Anterior cingulate cortex (tissue), 58 donors: ENCODE measurements at places on chromosomes 1 and 21.

DNA sequence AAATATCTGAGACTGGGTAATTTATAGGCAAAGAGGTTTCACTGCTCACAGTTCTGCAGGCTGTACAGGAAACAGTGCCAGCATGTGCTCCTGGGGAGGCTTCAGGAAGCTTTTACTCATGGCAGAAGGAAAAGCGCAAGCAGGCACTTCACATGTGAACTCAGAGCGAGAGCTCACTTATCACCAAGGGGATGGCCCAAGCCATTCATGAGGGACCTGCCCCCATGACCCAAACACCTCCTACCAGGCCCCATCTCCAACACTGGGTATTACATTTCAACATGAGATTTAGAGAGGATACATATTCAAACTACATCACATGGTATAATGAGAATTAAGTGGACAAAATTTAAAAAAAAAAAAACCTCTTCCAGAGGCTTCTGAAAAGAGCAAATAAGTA is 13.7 kb downstream of the WASF2 start:
- DNase-seq: no peak

DNA sequence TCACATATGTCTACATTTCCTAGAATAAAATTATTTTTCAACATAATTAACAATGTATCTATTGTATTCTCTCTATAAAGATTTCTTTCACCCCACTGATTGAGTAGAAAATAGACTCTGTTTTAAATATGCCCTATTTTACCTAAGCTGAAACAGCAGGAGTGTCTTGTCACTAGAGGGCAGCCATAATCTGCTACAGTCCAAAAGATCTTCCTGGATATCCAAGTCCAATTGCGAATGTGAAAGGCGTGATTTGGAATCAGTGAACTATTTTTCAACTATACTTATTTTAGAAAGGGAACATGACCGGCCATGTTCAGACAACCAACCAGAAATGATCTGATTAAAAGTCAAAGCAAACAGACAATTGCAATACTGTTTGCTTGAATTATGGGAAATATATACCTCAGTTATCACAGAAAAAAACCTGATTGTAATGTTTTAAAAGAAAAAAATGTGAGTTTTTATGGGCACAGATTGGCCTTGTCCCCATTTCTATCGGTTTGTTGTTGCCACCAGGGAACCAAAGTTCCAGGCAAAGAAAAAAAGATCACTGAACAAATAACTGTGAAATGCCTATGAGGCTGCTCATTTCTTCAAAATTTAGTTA is 1211.0 kb upstream of the ADGRL4 start:
- DNase-seq: no peak

- DNase-seq: no peak
Observed at GRCh38 chr1:207847116-207847515, 63.8 kb downstream of the CD34 start.

GRCh38 chr1:117371441-117372151 is 4.3 kb downstream of the MAN1A2 start:
- no peak for DNase-seq

DNA sequence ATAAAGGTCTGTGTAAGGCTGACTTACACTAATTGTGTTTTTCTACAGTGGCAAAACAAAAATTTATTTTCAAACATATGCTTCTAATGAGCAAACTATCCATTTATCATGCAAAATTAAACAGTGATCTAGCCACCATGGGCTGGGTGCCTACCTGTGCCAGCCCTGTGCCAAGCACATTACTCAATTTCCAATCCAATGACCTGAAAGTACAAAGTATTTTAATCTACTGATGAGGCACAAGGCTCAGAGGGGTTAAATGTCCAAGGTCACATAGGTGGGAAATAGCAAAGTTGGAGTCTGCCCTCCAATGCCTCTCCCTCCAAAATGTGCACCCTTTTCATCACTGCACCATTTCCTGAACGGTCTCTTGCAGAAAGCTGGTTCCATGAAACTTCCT is 279.1 kb upstream of the FMN2 start:
- no peak for DNase-seq

GRCh38 chr21:24224422-24224821 is 1382.9 kb downstream of the MRPL39 start:
- no peak for DNase-seq

- no peak for DNase-seq
Observed at GRCh38 chr1:224198572-224198971, 15.5 kb downstream of the DEGS1 start.

GRCh38 chr1:115630342-115630741 is 11.4 kb upstream of the VANGL1 start:
- no peak for DNase-seq

GRCh38 chr1:28010969-28011368 is 51.2 kb downstream of the XKR8 start:
- DNase-seq: no peak

DNA sequence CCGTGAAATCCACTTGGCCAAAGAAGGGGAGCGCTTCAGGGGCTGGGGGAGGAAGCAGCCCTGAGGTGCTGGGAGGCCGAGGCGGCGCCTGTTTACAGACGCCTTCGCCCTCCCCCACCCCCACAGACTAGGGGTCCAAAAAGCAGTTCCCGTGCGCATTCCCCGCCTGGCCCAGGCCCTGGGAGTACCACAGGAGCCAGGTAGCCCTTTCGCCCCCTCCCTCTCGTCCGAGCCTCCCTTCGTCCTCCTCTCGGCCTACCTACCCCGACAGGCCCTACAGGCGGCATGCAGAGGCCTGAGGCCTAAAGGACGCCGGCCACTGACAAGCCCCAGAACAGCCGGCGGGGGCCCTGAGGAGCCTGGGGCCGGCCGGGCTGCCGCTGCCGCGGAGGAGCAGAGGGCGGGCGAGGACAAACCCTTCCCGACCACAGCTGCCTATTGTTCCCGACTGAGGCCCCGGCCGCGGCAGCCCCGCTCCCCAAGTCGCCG is 522 bp downstream of the RC3H1 start:
- peak; percentile 53 for DNase-seq

- DNase-seq: no peak
Observed at GRCh38 chr1:212326541-212326940, 41.3 kb downstream of the PPP2R5A start.

- no peak for DNase-seq
Observed at GRCh38 chr1:236812334-236813030, 17.4 kb downstream of the MTR start.

DNA sequence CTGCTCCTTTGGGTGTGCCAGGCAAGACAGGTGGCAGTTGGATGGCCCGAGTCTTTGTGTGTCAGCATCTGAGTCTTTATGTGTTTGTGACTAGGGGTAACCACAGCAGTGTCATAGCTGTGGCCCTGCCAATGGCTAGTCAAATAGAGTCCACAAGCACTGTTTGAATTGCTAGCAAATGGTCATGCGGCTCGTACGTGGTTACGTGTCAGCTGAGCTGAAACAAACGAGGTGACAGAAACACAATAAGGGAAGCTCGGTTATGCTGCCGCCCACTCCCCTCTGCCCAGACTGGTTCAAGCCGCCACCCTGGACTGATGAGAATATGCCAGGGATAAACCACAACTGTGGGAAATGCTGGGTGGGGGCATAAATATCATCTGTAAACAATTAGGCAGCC is 174.3 kb upstream of the LMO4 start:
- no peak for DNase-seq

DNA sequence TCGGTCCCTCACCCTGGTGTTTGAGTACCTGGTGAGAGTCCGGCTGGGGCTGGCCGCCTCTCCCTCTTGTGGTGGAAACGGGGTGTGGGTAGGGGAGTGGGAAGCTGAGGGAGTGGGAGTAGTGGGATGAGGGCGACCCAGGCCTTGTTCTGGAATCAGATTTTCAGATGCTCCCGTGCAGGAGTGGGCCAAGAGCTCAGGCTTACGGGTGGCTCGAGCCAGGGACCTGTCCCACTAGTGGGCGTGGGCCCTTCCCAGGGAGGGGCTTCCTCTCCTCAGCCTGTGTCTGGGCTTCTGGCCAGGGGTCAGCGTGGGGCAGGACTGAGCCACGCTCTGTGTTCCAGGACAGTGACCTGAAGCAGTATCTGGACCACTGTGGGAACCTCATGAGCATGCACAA is 22.0 kb downstream of the CDK18 start:
- DNase-seq: no peak

GRCh38 chr1:109785446-109786111 is 21.9 kb upstream of the EPS8L3 start:
- DNase-seq: no peak

DNA sequence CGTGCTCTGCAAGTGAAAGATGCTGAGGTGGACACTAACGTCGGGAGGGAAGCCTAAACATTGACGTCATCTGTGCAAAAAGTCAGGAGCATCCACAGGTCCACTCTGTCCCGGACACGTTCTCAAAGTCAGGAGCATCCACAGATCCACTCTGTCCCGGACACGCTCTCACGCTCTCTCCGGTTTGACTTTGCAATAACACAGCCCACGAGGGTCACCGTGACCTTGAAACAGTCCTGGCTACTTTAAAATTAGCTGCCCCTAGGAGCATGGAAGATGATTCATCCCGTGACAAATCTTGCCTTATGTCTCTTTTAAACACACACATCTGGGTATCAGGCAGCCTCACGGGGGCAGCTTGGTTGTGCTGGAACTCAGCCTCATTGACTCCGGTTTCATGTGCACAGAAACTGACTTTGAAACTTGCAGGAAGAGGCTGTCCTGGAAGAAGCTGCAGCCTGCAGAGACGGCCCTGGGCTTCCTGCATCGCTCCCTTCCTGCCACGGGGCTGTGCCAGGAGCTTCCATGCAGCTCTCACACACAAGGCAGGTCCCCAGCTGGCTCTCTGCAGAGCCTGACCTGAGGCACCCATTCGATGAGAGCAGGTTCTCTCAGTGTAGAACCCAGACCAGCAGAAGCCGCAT is 18.1 kb upstream of the COL18A1 start:
- DNase-seq: no peak

- DNase-seq: no peak
Observed at GRCh38 chr1:241611063-241611462, 29.1 kb downstream of the CHML start.

GRCh38 chr1:93317207-93317606 is 28.5 kb upstream of the DR1 start:
- no peak for DNase-seq

GRCh38 chr1:24118410-24119242 is 6.7 kb upstream of the MYOM3 start:
- no peak for DNase-seq

DNA sequence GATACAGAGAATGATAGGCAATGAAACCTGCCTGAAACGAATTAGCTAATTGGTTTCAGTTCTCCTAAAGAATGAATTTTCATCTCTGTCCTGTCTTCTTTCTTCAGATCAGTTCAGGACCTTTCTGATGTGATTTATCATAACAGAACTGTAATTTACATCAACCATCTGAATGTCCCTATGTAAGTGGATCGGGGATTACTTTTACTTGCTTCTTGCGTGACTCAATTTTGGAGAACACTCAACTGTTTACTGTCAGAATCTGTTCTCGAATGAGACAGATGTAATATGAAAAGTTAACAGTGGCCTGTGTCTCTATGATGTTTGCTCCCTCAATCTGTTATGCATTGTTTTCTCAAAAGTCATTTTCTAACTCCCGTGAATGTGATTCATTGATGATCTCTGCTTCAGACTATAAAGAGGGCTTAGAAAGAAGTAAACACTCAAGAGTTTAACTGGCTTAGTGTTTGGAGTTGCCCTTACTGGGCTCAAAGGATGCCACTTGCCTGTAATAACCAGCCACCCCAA is 111.0 kb downstream of the GABPA start:
- no peak for DNase-seq

DNA sequence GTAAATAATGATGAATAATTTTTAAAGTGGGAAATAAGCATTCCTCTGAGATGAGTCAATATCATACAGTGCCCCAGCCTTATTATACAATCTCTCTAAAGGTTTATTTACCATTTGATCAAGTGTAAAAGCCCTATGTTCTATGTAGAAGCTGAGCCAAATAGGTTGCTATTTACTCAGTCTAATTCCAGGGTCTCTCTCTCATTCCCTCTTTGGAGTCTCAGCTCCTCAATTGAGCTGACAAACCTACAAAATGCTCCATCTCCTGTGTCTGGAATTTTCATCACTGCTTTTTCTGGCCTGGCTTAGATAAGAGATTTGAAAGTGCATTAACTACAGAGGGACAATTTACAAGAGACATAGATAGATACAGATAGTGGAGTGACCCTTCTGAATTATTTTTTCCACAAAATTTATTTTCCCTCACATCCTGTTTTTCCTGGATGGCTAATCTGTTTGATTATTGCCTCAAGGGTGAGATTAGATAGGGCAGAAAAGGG is 24.8 kb upstream of the USH2A start:
- no peak for DNase-seq

DNA sequence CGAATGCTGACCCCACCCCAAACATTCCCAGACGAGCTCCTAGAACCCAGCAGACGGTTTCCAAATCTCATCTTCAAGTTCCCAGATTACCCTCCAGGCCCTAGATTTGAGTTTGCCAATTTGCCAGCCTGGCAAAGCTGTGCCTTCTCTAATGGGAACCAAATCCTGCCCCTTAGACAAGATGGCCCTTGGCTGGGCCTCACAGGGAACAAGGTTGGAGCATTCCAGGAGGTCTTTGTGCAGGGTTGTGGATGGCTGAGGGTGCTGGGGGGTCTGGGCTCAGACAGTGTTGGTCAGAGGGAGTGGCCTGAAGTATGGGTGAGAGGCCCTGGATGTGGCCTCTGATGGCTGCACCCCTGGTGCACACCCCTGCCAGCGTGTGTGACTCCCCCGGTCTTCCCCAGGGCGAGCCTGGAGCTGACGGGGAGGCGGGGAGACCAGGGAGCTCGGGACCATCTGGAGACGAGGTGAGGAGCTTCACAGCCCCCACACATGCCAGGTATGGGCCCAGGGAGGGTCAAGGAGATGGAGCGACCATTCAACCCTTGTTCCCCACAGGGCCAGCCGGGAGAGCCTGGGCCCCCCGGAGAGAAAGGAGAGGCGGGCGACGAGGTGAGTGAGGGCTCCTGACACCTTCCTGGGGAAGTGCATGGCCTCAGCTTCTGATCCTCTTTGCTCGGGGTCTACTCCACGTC is 10.2 kb downstream of the COL6A1 start:
- no peak for DNase-seq

DNA sequence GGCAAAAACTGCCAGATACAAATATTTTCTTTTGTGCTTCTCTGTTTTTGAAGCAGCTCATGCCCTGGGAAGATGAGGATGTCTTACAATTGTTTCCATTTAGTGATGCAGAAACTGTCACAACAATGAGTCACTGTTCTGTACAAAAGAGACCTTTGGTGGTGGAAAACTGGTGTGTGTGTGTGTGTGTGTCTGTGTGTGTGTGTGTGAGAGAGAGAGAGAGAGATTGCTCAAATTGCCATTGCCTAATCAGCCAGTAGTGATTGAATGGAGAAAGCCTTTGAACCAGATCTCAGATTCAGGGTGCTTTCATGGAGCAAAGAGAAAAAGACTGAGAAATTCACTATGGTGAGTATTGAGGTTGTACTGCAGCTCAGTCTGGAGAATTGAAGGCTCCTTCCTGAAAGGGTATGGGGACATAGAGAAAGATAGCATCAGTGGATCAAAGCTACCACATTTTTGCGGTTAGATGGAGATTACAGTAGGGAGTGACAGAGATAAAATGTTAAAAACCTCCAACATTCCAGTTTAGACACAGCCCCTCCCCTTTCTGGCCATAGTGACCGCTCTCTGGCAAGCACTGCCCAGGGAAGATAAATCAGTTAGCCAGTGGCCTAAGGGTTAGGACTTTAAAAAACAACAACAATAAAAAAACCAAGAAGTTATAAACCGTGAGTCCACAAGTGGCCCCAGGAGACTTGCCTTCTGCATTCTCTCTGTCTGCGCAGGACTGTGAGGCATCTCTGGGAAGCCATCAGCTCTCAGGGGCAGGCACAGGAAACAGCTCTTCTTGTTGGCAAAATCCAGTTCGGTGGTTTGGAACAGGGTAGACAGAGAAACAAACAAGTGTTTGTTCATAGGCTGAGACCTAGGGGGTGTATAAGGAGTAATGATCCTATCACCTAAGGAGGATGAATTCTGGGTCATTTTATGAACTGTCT is 406.5 kb downstream of the DUSP10 start:
- DNase-seq: no peak
